Osteoblast (primary cell): ENCODE measurements at places on chromosomes 2 and 18. TPM values are rescaled to one million over a fixed set of nuclear protein-coding genes. Genes with fewer than 3 reads are reported as not detected.

DNA sequence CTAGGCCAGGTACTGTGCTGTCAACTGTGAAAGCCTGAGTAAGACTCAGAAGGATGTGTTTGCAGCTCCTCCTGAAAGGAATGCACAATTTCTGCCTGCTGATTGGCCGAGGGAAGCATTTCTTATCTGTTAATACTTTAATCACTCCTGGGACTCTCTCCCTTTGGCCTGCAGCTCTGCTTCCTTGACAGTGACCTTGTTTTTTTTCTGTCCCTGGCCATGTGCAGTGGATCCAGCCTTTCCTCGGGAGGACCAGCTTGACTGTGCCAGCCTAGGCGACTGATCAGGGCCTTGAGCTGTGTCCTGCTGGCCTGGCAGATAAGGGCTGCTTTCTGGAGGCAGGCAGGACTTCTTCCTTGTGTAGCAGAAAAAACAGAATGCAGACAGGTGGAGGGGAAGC is 10.0 kb downstream of the RNF144A start:
- no peak for DNase-seq

- DNase-seq: peak; percentile 34
Observed at GRCh38 chr2:214730800-214731407, 78.6 kb downstream of the BARD1 start.

GRCh38 chr18:74081966-74082741 is 65.5 kb downstream of the FBXO15 start:
- DNase-seq: peak; percentile 89

- DNase-seq: peak; percentile 49
Observed at GRCh38 chr2:68970566-68971265, 3.7 kb upstream of the GKN1 start.

DNA sequence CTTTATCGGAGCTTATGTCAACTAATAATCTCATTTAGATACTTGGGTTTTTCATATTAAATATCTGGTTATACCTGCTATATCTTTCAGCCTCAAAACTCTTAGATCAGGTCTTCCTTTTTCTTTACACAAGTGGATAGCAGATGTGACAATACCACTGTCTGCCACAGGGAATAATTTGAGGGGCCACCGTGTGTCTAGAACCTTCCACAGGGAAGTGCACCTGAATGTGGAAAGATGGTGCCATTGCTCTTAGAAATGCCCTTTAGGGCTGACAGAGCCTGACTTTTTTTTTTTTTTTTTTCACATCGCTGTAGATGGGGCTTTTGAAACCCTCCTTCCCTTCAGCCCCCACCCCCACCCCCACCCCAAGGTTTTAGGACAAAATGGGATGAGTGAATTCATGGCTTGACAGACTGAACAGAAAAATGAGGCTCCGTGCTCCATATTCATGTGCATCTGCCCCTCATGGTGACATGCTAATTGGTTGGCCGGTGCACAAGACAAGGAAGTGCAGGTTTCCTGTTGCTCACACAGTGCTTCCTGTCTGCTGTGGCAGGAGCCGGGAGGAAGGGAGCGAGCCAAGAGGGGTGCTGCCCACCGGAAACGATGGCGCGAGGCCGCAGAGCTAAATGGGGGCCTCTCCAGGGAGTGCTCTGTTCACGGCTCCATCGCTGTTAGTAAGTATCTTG is 246.0 kb downstream of the LDLRAD4 start:
- DNase-seq: peak; percentile 65

- DNase-seq: peak; percentile 50
Observed at GRCh38 chr2:186590350-186590758, 498 bp downstream of the ITGAV start.

GRCh38 chr2:126699716-126700581 is 44.0 kb downstream of the GYPC start:
- DNase-seq: no peak

GRCh38 chr2:212384027-212384426 is 154.6 kb downstream of the ERBB4 start:
- DNase-seq: no peak

- DNase-seq: peak; percentile 2
Observed at GRCh38 chr2:179186126-179186525, 78.5 kb downstream of the SESTD1 start.

- no peak for DNase-seq
Observed at GRCh38 chr2:52532956-52533355, 1234.6 kb upstream of the CHAC2 start.

GRCh38 chr18:56532176-56532840 is 106.1 kb downstream of the TXNL1 start:
- DNase-seq: no peak

GRCh38 chr2:75560022-75560767 is 544 bp downstream of the EVA1A start:
- no peak for DNase-seq

DNA sequence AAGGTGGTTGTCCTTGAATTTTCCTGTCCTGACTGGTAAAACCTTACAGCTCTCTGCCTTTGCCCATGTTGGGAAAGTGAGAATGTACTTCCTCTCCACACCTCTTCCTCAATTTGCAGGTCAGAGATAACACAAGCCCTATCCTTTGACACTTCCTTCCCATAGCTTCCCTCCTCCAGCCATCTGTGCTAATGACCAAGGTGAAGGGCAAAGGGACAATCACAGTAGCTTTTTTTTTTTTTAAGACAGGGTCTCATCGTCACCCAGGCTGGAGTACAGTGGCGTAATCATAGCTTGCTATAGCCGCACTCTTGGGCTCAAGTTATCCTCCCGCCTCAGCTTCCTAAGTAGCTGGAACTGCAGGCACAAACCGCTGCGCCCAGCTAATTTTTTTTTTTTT is 24.3 kb upstream of the STPG4 start:
- DNase-seq: no peak

- no peak for DNase-seq
Observed at GRCh38 chr2:48450936-48451602, 78.9 kb upstream of the STON1 start.

GRCh38 chr2:196586511-196586991 is 53.0 kb upstream of the CCDC150 start:
- peak; percentile 83 for DNase-seq

GRCh38 chr18:23398401-23398800 is 54.7 kb upstream of the RIOK3 start:
- DNase-seq: no peak

- DNase-seq: no peak
Observed at GRCh38 chr2:84285056-84285747, 173.9 kb downstream of the SUCLG1 start.

DNA sequence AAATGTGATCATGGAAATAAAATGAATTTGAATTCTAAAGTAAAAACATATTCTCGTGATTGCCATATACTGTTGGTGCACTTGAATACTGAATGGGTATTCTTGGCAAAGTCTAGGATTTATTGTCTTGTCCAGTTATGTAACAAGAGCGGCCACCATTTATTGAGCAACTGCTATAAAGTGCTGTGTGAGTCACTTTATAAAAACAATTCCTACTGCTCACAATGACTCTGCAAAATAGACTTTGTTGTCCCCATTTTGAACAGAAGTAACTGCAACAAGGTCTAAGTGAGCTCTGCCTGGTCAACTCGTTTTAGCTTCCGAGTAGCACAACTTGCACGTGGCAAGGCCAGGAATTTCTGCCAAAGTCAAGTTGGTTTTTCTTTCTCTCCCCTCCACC is 995.6 kb upstream of the FANCL start:
- DNase-seq: no peak

DNA sequence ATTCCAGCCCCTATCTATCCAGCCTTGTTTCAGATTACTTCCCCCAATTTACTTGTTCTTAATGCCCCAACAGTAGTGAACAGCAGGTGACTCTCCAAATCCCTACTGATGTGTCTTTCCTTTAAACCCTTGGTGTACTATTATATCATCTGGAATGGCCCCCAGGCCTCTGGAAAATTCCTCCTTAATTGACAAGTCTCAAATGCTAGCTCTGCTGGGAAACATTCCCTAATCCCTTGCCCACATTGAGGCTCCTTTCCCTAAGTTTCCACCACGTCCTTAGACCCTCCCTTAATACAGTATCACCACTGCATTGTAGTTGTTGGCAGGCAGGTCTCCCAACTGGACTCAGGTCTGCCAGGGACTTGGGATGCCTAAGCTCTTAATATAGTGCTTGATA is 41.0 kb downstream of the MYO3B start:
- no peak for DNase-seq

GRCh38 chr2:58983111-58983510 is 742.0 kb upstream of the FANCL start:
- DNase-seq: no peak

DNA sequence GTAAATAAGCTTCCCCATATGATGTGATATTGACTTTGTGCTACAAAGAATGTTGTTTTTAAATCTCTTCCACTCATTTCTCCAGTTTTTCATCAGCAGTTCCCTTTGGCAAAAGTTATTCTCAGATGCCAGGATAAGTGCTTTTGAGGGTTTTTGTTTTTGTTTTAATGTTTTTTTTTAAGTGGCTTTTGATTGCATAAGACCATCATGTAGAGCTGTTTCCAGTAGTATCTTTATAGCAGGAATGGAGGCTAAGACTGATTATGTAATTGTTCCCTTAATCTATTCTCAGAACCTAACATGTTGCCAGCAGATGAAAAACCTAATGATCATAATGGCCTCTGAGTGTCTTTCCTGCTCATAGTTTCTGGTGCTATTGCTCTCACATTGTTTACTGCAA is 77.9 kb downstream of the CABLES1 start:
- DNase-seq: no peak

DNA sequence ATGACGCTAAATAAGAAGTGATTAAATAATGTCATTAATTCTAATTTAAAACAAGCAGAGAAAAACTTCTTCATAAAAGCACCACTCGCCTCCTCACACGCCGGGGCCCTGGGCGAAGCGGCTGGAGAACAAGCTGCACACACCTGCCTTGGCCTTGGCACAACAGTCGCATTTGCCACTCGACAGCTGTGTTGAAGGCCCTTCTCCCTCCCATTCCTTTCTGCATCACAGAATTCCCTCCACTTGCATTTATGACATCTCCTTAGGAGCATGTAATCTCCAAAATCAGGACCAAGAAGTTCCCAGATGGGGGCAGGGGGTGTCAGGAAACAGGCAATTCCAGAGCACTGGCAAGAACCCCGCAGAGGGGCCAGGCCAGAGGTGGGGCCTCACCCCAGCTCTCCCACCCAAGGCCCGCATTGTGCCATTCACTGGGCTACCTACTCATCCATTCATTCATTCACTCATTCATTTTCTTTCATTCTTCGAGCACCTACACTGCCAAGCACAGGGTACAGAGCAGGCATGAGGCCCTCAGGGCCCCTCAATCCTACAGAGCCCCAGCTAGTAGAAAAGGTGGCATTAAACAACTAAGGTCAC is 6.4 kb downstream of the HDAC4 start:
- peak; percentile 38 for DNase-seq

Gene SERPINB10
- total RNA-seq: 0.29 TPM in 1 of 2 replicates, not detected in the other

Gene TSPYL6
- not detected in 2 replicates for total RNA-seq

Gene NYAP2
- total RNA-seq: under 0.01 TPM in 1 of 2 replicates, not detected in the other

Gene SERPINB11
- not detected in 2 replicates for total RNA-seq

Gene SERPINB3
- total RNA-seq: not detected in 2 replicates

Gene RFX8
- 7.6 and 10.0 TPM in 2 replicates for total RNA-seq

Gene GAL3ST2
- 0.29 and 0.36 TPM in 2 replicates for total RNA-seq

Gene ST6GAL2
- total RNA-seq: 0.36 TPM in 1 of 2 replicates, not detected in the other

Gene TAF4B
- 4.7 and 5.1 TPM in 2 replicates for total RNA-seq

Gene PCARE
- total RNA-seq: not detected in 2 replicates

Gene PLGLB1
- 1.8 and 2.9 TPM in 2 replicates for total RNA-seq
